ENCODE measurements at places on chromosomes 2 and 18. TPM values are rescaled to one million over a fixed set of nuclear protein-coding genes. Genes with fewer than 3 reads are reported as not detected.

The BOD1L2 gene
- not detected for total RNA-seq

The PROC gene
- total RNA-seq = not detected

The UPP2 gene
- not detected for total RNA-seq

The ANKRD62 gene
- not detected for total RNA-seq

The ZSCAN30 gene
- total RNA-seq = 12.3 TPM

The MROH2A gene
- not detected for total RNA-seq

The AGXT gene
- total RNA-seq = not detected

The LIPG gene
- total RNA-seq = 123 TPM

The SIGLEC15 gene
- 2.5 TPM for total RNA-seq

The REG1B gene
- total RNA-seq = not detected

The TRIM43 gene
- total RNA-seq = not detected

The KCNS3 gene
- 13.0 TPM for total RNA-seq

The GREB1L gene
- total RNA-seq = 1.4 TPM

The INHBB gene
- total RNA-seq = 2.4 TPM

The CCT7 gene
- 334 TPM for total RNA-seq

Data from glomerular endothelial cell (primary cell).